Islet precursor cell (in vitro differentiated cells): ENCODE measurements at places on chromosomes 5 and 9.
A peak's percentile ranks its signal among the peaks of the same experiment; 100 is the strongest.

DNA sequence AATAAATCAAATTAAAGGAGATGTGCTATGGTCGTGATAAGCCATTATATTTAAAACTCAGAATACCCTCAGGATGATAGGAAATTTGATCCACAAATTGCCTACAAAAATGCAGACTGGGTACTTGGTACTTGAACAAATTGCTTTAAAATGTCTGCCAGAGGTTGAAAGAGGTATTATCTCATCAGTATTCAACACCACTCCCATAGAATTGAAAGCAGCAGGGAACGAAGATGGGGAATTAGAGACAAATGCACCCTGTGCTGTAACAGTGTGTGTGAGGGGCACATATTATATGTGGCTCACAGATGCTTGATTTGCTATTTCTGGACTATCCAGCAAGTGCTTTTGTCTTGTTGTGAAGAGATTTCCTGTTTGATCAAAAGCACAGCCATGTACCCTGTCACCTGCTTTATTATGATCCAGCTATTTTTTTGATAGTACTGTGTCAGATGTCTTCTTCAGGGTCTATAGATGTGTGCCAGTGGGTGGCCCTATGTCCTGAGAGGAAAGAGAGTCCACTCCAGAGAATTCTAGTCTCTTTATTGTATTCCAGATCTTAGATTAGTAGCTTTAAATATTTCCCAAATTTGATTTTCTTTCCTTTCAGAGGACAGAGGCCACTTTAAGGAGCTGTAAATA lies 120.1 kb downstream of the XRCC4 start:
- DNase-seq: no peak

GRCh38 chr5:180646963-180647305 lies 2.5 kb downstream of the FLT4 start:
- peak; percentile 32 for DNase-seq

- no peak for DNase-seq
Observed at GRCh38 chr5:92990771-92991170, 590.2 kb downstream of the NR2F1-AS1 start.

- no peak for DNase-seq
Observed at GRCh38 chr5:151113651-151114050, 32.8 kb upstream of the TNIP1 start.

DNA sequence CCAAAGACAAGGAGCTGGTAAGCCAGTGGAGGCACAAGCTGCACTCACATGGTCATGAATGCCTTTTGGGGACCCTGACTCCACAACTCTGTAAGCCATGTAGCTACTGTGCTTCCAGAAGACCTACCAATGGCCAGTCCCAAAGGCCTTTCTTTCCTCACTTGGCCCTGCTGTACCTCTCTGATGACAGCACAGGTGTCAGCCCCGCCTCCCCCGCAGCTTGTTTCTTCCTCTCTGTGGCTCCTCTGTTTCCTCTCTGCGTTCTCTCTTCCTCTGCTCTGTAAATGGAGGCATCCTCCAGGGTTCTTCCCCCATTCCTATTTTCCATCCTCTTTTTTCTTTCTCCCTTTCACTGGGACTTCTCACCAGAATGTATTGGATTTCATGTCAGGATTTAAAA lies 26.7 kb downstream of the SH3TC2 start:
- DNase-seq: no peak
